Uterus (tissue), 4 donors: ENCODE measurements at places on chromosomes 11 and 22. TPM values are rescaled to one million over a fixed set of nuclear protein-coding genes. Genes with fewer than 3 reads are reported as not detected.
A peak's percentile ranks its signal among the peaks of the same experiment; 100 is the strongest.

DNA sequence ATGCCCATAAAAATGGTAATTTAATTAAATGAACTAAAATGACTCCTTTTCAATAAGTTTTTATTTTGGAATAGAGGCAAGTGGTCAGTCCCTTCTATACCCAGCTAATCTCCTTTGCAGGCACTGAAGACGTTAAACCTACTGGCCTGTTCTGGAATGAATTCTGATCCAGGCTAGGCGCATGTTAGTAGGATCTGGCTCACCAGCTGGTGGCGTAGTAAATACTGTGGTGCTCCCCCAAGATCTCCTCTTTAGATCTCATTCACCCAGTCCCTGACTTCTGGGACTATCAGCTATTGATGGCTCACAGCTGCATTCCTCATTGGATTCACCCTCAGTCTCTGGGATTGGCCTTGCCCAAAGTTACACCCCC lies 173.7 kb upstream of the DDI1 start:
- H3K4me1 ChIP-seq = no peaks in the 10 kb centered on the region
- no peak overlapping the region for H3K27ac ChIP-seq
- H3K27me3 ChIP-seq = no peaks in the 10 kb centered on the region
- H3K36me3 ChIP-seq = no peaks in the 10 kb centered on the region
- DNase-seq = no peak
- H3K4me3 ChIP-seq = no peak overlapping the region

DNA sequence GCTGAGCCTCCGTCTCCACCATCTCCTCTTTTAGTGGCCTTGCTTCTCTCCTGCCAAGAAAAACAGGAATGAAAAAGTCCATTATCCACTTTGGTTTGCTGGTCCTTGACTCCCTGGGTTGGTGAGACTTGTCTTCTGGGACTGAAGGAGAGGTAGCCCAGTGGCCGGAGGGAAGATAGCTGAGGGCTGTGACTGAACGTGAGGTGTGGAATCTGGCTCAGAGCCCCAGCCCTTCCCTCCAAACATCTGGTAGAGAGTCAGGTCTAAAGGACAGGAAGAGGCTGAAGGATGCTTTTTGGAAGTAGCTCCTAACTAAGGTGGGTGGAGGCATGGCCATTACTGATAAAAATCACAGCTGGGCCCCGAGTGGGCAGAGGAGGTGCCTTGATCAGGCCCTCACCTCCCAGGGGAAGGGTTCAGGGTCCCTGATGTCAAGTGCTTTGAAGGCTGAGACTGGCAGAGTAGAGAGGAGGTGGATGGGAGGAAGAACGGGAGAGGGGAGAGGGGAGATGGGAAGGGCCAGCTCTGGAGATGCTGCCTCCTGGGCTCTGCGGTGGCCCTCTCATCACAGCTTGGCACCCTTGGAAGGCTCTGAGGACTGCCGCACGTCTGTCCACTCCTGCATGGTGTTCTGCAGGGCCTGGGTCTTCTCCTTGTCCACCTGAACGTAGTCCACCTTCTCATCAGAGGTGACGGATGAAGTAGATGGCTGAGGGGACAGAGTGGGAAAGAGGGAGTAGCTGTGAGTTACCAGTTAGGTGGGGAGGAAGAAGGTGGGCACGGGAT lies 30.2 kb downstream of the USP35 start:
- no peaks in the 10 kb centered on the region for H3K27me3 ChIP-seq
- DNase-seq = peak; percentile 10
- H3K36me3 ChIP-seq = no peaks in the 10 kb centered on the region
- H3K4me1 ChIP-seq = no peaks in the 10 kb centered on the region
- no peak overlapping the region for H3K4me3 ChIP-seq

- H3K27me3 ChIP-seq = no peaks in the 10 kb centered on the region
- peaks cover 7% of the 10 kb centered on the region for H3K4me1 ChIP-seq
- H3K36me3 ChIP-seq = no peaks in the 10 kb centered on the region
- no peak for DNase-seq
- peak overlapping the region; percentile 95 for H3K27ac ChIP-seq
- H3K4me3 ChIP-seq = peak overlapping the region; percentile 97
Observed at GRCh38 chr11:57323167-57323854, 1.4 kb downstream of the TNKS1BP1 start.

- no peaks in the 10 kb centered on the region for H3K27me3 ChIP-seq
- H3K27ac ChIP-seq = peak overlapping the region; percentile 69
- H3K4me3 ChIP-seq = no peak overlapping the region
- DNase-seq = no peak
- H3K4me1 ChIP-seq = peaks cover 8% of the 10 kb centered on the region
Observed at GRCh38 chr22:29912605-29913398, 29.8 kb downstream of the MTMR3 start.

GRCh38 chr11:84720706-84721402 lies 906.3 kb downstream of the DLG2 start:
- H3K27ac ChIP-seq = no peak overlapping the region
- H3K4me1 ChIP-seq = no peaks in the 10 kb centered on the region
- H3K4me3 ChIP-seq = peak overlapping the region; percentile 37
- H3K27me3 ChIP-seq = no peaks in the 10 kb centered on the region

GRCh38 chr22:50569896-50570535 lies 7.3 kb upstream of the SYCE3 start:
- no peak overlapping the region for H3K27ac ChIP-seq
- no peaks in the 10 kb centered on the region for H3K4me1 ChIP-seq
- no peaks in the 10 kb centered on the region for H3K36me3 ChIP-seq
- no peak overlapping the region for H3K4me3 ChIP-seq

- no peak for DNase-seq
- no peak overlapping the region for H3K27ac ChIP-seq
- no peaks in the 10 kb centered on the region for H3K27me3 ChIP-seq
Observed at GRCh38 chr11:111408789-111409727, 30.0 kb upstream of the POU2AF1 start.

- no peak overlapping the region for H3K4me3 ChIP-seq
- no peaks in the 10 kb centered on the region for H3K27me3 ChIP-seq
- no peak overlapping the region for H3K27ac ChIP-seq
- DNase-seq = no peak
Observed at GRCh38 chr11:131606811-131607335, 236.5 kb downstream of the NTM start.

GRCh38 chr11:45272701-45273100 lies 13.4 kb downstream of the SYT13 start:
- H3K27me3 ChIP-seq = no peaks in the 10 kb centered on the region
- no peak overlapping the region for H3K4me3 ChIP-seq
- DNase-seq = no peak
- H3K36me3 ChIP-seq = no peaks in the 10 kb centered on the region
- no peak overlapping the region for H3K27ac ChIP-seq

DNA sequence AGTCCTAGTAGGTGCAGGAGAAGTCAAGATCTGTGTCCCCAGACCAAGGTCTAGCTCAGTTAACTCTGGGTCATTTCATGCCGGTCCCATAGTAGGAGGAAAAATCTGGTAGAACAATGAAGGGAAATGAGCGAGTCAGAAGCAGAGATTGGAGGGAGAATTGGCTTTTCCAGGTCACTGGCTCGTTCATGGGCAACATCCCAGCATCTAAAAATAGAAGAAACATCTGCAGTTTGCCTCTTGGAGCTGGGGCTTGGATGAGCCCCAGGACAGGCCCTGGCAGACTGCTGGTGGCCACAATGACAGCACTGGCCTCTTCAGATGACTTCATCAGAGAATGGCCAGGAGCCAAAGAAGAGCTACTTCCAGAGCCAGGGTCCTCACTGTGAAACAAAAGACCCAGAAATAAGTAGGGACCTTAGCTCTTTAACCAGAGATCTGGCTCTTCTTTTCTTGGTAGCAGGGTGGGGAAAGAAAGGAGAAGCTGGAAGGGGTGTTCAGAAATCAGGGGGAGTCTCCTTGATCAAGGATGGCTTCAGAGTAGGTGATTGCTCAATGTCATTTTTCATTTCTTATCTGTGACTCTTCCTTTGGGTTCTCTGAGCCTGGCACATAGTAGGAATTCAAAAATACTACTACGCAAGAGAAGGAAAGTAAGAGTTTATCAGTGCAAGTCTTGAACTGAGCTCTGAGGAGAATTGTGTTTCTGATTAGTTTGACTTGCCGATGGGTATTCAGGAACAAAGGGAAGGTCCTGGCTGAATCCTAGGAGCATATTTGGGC lies 102.6 kb downstream of the TMPRSS5 start:
- H3K27ac ChIP-seq = no peak overlapping the region
- no peaks in the 10 kb centered on the region for H3K4me1 ChIP-seq
- no peaks in the 10 kb centered on the region for H3K36me3 ChIP-seq
- peaks cover 5% of the 10 kb centered on the region for H3K27me3 ChIP-seq
- no peak overlapping the region for H3K4me3 ChIP-seq

DNA sequence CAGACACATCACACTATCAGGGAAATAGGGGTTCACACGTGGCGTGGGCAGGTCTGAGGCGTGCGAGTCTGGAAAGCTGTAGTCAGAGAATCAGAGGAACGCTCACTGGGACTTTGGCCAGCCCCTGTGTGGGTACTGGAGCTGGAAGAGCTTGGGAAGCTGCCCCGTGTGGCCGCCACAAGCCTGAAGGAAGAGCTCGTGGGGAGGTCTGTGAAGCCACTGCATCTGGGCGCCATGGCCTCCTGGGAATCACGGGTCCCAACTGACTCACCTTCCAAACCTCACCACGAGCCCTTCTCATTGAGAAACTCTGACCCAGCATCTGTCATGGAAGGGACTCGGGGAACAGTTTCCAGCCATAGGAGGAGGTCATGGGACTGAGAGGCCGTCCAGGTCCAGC lies 5.9 kb upstream of the MRGPRF start:
- no peaks in the 10 kb centered on the region for H3K36me3 ChIP-seq
- H3K27me3 ChIP-seq = no peaks in the 10 kb centered on the region
- H3K27ac ChIP-seq = peak overlapping the region; percentile 59
- peaks cover 11% of the 10 kb centered on the region for H3K4me1 ChIP-seq
- no peak overlapping the region for H3K4me3 ChIP-seq

DNA sequence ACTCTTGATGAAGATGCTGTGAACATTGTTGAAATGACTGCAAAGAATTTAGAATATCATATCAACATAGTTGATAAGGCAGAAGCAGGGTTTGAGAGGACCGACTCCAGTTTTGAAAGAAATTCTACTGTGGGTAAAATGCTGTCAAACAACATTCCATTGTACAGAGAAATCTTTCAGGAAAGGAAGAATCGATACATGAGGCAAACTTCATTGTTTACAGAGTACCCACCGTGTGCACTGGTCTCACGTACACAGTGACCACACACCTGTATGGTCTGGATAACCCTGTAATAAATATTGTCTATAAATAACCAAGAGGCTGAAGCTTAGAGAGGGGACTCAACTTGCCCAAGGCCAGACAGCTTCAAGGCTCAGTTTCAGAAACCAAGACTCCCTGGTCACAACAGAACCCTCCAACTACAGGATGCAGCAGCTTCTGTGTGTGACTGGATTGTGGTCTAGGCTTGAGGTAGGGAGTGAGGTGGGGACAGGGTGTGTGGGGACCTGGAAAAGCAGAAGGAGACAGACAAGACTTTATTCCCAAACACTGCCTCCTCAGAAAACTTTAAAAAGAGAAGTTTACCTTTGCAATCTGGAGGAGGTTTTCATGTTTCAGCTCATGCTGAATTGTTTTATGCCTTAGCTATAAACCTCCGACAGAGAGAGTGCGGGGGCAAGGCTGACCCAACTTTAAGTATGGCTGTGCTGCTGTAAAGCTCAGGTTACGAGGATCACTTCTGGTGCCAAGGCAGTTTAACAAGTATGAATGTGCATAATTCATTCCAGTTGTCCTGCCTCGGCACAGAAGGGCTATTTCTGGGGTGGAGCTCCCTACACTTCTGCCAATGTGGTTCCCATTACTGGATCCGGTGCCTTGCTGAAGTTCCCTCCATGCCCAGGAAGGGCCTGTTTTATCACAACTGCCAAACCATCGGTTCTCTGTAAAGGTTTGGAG lies 372.6 kb upstream of the NARS2 start:
- no peaks in the 10 kb centered on the region for H3K4me1 ChIP-seq
- H3K27ac ChIP-seq = no peak overlapping the region
- no peaks in the 10 kb centered on the region for H3K36me3 ChIP-seq
- H3K27me3 ChIP-seq = no peaks in the 10 kb centered on the region
- no peak overlapping the region for H3K4me3 ChIP-seq

DNA sequence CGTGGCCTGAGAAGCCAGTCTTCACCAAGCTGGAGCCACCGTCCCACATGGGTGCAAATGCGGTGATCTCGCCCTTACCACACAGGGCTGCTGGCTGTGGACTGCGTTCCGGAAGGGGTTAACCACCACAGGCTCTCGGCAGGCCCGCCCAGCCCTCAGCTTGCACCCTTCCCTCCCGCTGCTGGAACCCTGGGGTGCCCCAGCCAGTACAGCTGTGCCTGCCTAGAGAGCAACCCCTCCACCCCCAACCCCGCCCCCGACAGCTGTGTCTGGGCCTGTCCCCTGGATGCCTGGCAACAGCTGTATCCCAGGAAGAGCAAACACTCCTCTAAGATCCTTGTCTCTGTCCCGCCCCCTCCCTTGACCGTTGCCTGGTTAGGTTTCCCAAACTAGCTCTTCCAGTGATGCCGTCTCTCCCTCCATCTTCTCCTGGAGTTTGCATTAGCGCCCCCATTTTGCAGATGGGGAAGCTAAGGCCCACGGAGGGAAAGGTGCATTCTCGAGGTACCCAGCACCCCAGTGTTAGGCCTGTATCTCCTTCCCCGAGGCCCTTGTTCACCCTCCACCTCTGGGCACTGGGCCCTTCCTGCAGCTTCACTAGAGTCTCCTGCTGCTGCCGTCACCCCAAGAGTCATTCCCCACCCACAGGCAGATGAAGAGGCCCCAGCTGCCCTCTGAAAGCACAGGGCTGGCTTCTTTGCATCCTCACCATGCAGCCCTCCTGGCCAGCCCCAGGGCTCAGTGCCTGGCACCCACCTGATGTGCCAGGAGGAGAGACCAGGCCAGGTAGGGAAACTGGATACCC lies 12.6 kb upstream of the COX8A start:
- no peaks in the 10 kb centered on the region for H3K27me3 ChIP-seq
- H3K27ac ChIP-seq = no peak overlapping the region
- no peaks in the 10 kb centered on the region for H3K4me1 ChIP-seq
- DNase-seq = no peak

DNA sequence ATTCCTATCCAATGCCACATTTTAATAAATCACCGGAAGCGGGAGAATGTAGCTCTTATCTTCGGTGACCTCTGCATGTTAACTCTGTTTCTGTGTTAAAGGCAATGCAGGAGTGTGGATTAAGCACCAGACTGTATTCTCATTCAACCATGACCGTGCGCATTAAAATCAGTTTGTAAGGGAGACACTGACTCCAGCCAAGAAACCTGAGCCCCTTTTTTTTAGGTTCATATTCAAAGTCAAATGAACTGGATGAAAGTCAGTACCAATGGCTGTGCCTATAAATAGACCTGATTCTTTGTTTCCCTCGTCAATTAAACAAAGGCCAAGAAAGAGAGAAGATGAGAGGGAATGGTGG lies 32.2 kb downstream of the C11orf91 start:
- no peak for DNase-seq
- no peaks in the 10 kb centered on the region for H3K4me1 ChIP-seq
- no peak overlapping the region for H3K27ac ChIP-seq
- H3K4me3 ChIP-seq = no peak overlapping the region
- H3K36me3 ChIP-seq = no peaks in the 10 kb centered on the region
- no peaks in the 10 kb centered on the region for H3K27me3 ChIP-seq

- H3K27ac ChIP-seq = no peak overlapping the region
- H3K4me3 ChIP-seq = no peak overlapping the region
- H3K36me3 ChIP-seq = no peaks in the 10 kb centered on the region
- no peaks in the 10 kb centered on the region for H3K27me3 ChIP-seq
Observed at GRCh38 chr11:102272047-102272824, 45.0 kb upstream of the BIRC3 start.

The KCNQ1OT1 gene
- total RNA-seq = 2.6 TPM

The RIMBP3B gene
- total RNA-seq = not detected

The KRTAP5-9 gene
- not detected for total RNA-seq

The SLC22A9 gene
- not detected for total RNA-seq

The MMP8 gene
- total RNA-seq = 1.5 TPM

The NCAM1 gene
- 54.4 TPM for total RNA-seq

The CBLIF gene
- total RNA-seq = not detected

The CSKMT gene
- total RNA-seq = 12.6 TPM
